ENCODE measurements at places on chromosomes 12 and 14. TPM values are rescaled to one million over a fixed set of nuclear protein-coding genes. Genes with fewer than 3 reads are reported as not detected.

Gene CTDSP2
- 38.9 TPM for total RNA-seq

Gene ABCC9
- 51.0 TPM for total RNA-seq

Gene SAV1
- total RNA-seq: 18.8 TPM

Gene SLC5A8
- total RNA-seq: not detected

Gene RNASE4
- total RNA-seq: 38.9 TPM

Gene KSR2
- not detected for total RNA-seq

Gene KRT72
- not detected for total RNA-seq

Gene CNTN1
- 1.7 TPM for total RNA-seq

Gene PUS7L
- total RNA-seq: 32.0 TPM

Gene GPR84
- total RNA-seq: not detected

Gene INSM2
- total RNA-seq: not detected

Gene TEX52
- not detected for total RNA-seq

Gene ARMH4
- total RNA-seq: 5.1 TPM

Gene TMEM253
- not detected for total RNA-seq
